T47D (cell line): ENCODE measurements at places on chromosomes 11 and 22.

GRCh38 chr11:83709434-83709833 is 423.3 kb upstream of the CCDC90B start:
- no peak for DNase-seq

DNA sequence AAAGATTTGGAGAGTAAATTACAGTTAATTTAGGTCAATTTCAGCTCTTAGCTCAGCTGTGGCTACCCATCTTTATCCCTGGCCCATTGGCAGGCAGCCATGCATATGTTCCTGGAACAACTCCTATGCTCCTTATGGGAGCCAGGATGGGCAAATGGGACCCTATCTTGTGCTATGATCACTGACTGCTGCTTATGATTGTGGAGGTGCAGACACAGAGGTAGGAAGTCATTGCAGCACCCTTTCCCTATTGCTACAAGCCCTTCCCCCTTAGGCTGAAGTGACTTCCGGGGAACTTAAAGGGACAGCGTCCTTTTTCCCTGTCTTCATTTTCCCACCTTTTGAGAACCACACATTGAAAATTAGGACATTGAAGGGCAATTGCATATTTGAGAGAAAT is 112.7 kb downstream of the FCHSD2 start:
- DNase-seq, result no peak

DNA sequence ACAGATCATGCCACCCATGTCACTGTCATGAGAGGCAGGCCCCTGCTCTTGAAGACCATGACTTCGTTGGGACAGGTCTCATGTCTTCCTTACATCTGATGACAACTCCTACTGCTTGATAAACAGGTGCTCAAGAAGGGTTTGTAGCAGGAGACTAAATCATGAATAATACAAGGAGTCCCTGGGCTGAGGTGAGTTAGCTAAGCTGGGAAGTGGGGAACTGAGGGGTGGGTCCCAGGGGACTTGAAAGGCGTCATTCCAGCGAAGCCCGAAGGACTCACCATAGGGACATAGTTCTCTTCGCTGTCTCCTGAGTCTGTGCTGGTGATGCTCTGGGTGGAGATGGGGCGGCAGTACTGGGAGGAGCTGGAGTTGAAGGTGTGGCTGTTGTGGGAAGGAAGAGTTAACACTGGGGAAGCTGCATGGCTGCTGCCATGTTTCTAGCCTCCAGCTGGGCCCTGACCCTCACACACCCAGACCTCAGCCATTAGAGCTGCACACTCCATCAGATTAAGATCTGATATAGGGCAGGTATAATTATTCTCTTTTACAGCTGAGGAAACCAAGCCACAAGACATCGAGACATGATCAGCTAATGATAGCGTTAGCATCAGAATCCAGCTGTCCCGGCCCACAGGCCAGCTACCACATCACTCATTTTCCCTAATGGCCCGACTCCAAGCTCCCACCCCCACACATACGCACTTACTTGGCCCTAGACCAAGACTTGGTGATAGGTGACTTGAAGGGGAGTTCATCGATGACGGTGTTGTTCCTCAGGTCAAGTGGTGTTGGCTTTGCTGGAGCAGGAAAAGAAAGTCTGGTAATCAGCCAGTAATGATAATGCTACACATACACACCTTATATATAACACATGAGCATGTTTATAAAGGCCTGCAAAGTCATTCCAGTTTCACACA is 32.9 kb downstream of the USP35 start:
- no peak for DNase-seq

DNA sequence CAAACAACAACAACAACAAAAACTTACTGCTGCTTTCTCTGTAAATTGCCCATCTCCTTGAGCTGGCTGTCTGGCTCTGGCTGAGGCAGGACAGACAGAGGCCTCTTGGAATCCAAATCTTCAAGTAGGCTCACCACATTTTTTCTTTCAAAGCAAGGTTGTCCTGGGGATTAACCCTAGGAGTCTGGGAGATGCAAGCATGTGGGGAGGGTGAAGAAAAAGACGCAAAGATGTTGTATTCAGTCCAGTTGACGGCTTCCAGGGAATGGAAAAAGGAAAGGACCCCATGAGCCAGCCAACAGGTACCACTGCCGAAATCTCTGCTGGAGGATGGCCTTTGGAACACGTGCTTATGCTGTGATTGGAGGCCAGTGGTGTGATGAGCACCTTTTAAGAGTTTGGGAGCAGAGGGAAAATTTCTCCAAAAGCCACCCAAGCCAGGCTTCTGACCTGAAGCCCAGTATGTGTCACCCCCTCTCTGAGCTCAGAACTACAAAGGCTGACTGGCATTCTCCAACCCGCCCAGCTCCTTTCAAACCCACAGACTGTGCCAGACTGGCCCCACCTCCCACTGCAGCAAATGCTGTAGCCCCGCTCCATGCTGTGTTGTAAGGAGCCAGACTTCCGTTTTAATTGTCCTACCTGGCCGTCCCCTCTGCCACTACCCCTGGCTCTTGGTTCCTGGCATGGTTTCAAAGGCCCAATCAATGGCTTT is 10.8 kb downstream of the BLID start:
- no peak for DNase-seq

DNA sequence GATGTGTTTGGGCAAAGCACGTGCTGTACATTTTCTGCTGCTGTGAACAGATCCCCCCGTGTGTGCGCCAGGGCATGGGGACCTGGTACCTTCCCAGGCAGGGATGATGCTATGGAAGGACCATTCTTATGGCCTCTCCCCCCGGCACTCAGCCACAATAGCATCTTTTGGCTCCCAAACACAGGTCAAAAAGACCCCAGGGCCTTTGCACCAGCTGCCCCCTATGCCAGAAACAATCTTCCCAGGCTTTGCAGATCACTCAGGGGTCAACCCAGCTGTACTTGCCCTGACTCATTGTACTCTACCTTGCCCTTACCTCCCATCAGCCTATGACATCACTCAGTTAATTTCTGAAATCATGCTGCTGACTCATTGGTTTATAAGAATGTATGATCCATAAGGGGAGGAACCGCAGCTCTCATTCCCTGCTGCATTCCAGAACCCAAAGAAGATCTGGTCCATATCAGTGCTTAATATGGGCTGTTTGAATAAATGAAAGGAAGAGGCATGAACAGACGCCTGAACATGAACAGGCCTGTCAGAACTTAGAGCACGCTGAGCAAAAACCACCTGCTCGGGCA is 100.7 kb downstream of the CELSR1 start:
- no peak for DNase-seq

- no peak for DNase-seq
These were observed 20.6 kb downstream of the IGHMBP2 start for GRCh38 chr11:68924073-68924925.

DNA sequence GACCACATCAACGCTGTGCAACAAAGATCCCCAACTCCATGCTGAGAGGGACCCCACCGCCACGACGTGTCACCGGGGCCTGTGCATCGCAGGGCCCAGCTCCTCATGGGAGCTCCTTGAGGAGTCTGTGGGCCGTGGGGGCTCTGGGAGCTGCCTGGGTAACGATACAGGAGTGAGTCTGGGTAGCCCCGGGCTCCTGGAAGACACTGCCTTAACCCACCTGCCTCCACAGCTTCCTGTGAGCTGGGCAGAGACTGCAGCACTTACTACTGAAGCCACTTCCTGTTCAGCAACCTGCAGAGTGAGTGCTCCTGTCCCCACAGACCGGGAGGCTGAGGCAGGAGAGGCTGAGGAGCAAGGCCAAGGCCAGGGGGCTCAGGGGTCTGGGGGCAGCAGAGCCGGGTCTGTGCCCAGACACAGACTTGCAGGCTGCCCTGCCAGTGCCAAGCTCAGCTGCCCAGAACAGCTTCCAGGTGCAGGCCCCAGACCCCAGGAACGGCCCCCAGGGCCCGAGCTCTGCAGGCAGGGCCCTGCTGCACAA is 226.7 kb downstream of the BRD1 start:
- no peak for DNase-seq

DNA sequence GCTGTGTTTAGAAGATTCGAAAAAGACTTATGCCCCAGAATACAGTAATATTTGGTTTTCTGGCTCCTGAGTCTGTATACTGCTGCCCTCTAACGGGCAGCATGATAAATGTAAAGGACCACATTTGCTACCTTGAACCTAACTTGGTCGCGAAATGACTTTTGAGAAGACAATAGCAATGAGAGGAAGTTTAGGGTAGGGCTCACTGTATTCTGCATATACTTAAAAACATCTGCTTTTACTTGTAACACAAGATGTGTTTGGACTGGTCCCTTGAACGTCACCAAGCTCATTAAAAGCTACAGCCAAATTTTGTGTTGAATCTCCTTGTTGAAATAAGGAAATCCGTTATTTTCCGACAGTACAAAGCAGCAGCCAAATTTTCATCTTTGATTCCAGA is 309.1 kb downstream of the SWAP70 start:
- DNase-seq, result peak; percentile 75

DNA sequence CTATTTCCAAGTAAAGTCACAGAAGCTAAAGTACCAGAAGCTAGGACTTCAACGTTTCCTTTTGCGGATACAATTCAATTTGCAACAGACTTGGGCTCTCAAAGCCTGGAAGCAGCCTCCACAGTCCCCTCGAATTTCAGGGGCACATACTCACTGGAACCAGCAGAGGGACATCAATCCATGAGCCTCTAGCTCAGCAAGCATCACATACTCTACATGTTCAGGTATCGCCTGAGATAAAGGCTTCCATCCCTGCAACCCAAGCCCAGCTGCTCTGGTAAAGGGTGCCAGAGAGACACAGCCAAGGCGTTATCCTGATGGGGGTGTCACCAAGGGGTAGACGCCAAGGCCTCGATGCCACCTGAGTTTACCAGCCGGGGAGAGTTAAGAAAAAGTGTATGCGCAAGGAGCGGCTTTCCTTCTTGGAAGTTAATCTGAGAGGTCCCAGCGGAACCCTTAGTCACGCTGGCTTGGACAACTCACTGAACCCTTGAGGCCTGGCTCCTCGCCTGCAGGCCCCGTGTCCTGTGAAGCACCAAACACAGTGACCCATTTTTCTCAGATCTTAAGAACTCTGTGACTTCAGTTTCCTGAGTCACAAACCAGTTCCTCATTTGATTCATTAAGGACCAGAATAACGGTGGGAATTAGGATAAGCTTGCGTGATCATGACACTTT is 13.0 kb downstream of the LTO1 start:
- DNase-seq, result no peak
